ENCODE measurements at places on chromosomes 7 and 10.

- DNase-seq, result no peak
These were observed 160.0 kb downstream of the HDAC9 start for GRCh38 chr7:18655506-18655905.

- no peak for DNase-seq
These were observed 581.7 kb upstream of the TEX47 start for GRCh38 chr7:89377219-89377618.

DNA sequence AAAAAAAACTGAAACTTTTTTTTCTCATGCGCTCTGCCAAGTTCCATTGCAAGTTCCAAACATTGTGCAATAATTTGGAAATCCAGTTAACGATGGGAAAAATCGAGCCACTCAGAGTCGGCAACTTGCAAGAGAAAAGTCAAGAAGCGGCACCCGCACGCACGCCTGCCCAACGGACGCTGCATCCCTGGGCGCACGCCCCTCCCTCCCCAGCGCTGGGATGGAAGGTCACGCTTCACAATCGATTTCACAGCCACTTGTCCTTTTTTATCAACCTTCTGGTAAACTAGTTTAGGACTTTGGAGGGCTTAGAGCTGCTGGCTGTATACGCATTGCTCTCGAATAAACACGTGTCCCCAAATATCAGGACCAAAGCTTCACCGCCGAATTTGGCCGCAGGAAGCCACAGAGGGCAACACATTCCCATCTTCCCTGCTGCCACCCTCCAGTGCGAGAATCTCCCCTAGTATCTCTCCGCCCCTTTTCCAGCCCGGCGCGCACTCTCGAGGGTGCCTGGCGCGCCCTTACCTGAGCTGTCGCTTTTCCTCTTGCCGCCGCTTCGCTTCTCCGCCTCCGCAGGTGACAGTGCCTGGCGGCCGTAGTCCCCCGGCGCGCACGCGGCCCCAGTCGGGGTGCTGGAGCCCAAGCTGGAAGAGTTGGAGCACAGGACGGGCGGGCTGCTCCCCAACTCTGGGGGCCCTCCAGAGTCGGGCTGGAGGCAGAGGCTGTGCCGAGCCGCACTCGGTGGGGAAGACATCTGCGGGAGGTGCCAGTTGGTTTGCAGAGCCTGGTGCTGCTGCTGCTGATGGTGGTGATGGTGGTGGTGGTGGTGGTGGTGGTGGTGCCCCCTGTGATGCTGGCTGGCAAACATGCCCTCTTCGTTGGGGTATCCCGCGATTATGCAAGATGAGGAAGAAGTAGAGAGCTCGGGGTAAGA is 857 bp downstream of the MEOX2 start:
- DNase-seq, result peak; percentile 27

DNA sequence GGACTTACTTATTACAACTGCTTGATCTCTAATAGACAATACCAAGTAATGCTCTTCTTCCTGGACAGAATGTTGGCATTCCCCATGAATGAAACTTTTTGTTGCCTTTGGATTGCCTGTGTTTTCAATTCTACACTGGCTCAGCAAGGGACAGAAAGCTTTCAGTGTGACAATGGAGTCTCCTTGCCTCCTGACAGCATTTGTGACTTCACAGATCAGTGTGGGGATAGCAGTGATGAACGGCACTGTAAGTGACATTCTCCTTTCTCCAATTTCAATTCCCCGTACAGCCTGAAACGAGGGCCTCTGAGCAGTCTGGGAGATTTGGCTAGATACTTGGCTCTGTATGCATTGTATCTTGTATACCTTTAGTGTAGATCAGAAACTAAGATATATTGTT is 290 bp downstream of the MALRD1 start:
- DNase-seq, result peak; percentile 19

DNA sequence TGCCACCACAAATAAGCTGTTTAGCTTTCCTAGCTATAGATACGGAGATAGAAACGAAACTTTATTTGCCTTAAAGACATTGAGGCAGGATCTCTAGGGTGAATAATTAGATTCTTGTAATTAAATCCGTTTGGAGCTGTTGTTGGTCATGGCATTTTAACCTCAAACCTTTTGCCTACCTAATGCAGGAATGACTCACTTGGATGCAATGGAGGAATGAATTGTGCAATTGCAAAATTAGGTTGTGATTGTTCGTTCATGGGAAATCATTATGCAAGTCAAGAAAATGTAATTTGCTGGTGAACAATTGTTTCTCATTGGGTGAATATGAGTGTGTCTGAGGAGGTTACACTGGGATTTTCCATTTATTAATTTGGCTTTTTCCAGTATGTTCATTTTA is 703.5 kb downstream of the GATA3 start:
- DNase-seq, result no peak

- no peak for DNase-seq
These were observed 17.4 kb downstream of the IRF5 start for GRCh38 chr7:128954830-128955802.

DNA sequence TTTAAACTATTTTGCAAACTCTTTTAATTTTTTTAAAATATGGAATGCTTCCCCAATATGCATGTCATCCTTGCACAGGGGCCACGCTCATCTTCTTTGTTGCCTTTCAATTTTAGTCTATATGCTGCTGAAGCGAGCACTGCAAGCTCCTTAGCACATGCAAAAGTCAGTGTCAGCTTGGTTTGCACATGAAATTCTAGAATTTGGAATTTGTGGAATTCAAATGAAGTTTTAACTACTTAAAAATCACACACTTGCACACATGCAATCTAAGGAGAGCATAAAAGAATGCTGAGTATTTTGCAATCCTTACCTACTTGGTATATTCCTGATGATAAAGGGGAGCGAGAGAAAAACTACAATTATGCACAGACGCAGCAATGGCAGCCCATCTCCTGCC is 78.3 kb upstream of the ATP6V0A4 start:
- no peak for DNase-seq

DNA sequence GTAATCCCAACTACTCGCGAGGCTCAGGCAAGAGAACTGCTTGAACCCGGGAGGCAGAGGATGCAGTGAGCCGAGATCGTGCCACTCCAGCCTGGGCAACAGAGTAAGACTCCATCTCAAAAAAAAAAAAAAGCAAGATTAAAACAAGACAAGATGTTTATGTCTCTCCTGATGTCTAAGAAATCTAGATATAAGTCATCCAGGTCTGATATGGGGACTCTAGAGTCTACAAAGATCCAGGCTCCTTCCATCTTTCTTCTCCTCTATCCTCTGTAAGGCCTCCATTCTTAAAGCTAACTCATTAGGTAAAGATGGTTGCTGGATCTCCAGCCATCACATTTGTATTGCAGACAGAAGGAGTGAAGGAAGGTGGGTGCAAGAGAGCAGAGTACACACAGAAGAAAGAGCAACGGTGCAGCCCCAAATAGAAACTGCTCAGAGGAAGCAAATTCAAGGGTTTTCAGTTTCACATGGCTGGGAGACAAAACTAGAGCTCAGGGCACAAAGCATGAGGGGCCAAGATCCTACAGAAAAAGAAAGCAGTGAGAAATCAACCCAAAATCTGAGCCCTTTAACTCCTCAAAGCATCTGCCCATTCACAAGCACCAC is 57.6 kb downstream of the USP6NL start:
- DNase-seq, result no peak

DNA sequence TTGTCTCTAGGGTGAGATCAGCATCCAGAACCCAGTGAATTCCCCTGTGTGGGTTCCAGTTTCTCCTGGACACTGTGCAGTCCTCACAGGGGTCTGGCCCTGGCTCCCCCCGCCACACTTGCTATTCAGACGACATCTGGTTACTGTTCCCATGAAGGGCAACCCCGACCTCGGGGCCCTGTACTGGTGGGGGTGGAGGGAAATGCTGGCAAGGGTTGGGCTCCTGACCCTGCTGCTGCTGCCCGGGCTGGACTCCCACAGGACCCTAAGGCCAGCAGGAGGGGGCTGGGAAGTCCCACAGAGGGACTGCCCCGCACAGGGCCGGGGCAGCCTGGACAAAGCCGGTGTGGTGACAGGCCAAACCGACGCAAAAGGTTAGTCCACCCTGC is 768 bp upstream of the CPA1 start:
- no peak for DNase-seq

DNA sequence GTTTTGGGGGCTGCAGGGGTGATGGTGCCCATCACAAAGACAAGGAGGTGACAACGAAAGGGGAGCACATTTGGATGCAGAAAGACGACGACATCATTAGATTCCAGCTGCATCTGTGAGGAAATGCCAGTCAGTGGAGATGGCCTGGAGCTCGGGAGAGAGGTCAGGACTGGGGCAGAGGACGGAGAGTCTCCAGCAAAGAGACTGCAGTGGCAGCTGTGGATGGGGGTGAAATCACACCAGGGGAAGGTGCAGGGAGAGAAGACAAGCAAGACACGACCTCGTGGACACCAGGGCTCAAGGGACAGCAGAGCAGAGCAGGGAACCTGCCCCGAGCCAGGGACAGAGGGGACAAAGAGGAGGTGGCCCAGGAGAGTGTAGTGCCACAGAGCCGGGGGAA is 203.4 kb downstream of the PRPF18 start:
- DNase-seq, result no peak

- DNase-seq, result no peak
These were observed 67.2 kb downstream of the THNSL1 start for GRCh38 chr10:25083546-25084111.

- DNase-seq, result no peak
These were observed 646 bp downstream of the SERPINE1 start for GRCh38 chr7:101127460-101128039.

- no peak for DNase-seq
These were observed 424.0 kb downstream of the EXOC4 start for GRCh38 chr7:133676805-133677370.

GRCh38 chr7:39950473-39951225 is 593 bp downstream of the CDK13 start:
- DNase-seq, result peak; percentile 32

DNA sequence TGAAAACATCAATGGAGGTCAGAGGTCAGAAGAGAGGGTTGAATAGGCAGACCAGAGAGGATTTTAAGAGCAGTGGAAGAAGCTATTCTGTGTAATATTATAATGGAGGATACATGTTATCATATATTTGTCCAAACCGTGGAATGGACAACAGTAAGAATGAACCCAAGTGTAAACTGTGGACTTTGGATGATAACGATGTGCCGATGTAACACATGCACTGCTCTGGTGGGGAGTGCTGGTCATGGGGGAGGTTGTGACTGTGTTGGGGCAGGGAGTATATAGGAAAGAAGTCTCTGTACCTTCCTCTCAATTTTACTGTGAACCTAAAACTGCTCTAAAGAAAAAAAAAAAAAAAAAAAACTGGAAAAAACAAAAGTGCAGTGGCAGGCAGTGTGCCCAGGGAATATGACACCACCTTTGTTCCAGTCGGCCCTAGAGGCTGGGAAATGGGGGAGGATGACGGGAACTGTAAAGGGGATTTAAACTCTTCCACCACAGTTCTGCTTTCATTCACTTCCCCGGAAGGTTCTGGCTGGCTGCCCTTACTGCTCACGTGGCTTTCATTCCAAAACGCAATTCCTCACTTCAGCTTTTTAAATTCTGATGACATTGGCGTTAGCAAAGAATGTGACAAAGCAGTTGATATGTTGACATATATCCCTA is 113.7 kb upstream of the ANKRD1 start:
- peak; percentile 34 for DNase-seq

DNA sequence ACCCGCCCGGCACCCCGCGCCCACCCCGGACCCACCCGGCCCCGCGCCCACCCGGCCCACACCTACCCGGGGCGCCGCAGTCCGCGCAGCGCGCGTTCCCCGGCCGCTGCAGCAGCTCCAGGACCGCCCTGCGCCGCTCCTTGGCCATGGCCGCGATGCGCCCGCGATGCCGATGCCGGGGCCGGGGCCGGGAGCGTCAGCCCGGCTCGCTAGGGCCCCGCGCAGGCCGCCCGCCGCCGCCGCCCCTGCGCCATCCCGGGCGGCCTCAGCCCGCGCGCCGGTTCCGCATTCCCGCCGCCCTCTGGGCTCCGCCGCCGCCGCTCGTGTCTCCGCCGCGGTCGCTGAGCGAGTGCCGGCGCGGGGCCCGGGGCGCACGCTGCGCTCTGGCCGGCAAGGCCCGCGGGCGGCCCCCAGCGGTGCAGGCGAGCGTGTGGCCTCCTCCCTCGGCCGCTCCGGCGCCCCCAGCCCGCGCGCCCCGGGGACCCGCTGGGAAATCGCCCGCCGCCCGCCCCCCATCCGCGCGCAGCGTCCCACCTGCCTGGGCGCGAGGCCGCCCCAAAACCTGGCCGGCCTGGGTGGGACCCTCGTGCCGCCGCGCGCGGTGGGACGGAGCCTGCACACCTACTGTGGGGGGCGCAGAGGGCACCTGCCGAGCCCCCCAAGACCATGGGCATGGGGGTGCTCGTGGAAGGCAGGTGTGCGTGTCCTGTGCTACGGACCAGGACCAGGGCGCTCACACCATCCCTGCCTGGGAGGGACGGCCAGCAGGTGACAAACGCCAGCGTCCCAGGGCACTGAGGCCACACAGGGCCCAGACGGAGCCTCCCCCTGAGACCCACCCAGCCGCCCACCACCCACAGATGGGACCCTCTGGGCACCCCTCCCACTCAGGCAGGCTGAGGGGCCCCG is at the start of gene ADAP1:
Gene ADAP1 (minus strand): TSS at position 351 of the 909 bp plus-strand sequence. CDS start 203 bp downstream, at position 148.
- peak; percentile 51 for DNase-seq

DNA sequence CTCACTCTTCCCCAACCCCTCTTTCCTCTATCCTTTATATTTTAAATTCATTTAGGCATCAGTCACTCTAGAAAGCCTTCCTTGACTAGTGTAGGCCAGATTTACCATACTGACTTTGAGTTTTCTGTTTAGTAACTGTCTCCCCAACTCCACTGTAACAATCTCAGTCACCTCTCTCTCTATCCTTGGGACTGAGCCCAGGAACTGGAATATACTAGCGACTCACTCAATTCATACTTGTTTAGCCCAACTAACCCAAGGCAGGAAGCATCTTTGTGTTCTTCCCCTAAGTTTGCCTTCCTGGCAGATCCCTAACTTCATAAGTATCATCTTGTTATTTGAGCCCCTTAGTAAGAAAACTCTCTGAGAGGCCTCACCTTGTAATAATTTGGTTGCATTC is 19.1 kb downstream of the PLCE1 start:
- DNase-seq, result no peak

GRCh38 chr10:93841961-93842360 is 51.8 kb upstream of the SLC35G1 start:
- DNase-seq, result no peak

GRCh38 chr7:2006231-2006771 is 226.4 kb downstream of the MAD1L1 start:
- DNase-seq, result no peak

DNA sequence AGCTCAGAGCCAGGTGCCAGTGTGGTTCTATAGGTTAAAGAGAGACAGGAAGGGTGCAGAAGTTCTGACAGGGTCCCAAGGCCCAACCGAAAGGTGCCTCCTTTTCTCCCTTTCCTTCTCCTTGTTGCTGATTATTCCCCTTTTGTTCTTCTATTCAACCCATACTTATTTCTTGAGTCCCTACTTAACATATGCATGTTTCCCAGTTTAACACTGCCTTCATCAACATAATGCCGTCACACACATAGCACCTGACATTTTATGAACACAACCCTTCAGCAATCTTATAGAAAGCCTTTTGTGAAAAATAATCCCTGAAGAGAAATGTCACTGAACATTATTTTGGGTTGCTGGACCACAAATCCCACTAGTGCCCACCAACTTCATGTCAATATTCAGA is 39.1 kb downstream of the SORBS1 start:
- no peak for DNase-seq

GRCh38 chr7:106423821-106424475 is 139.2 kb upstream of the NAMPT start:
- no peak for DNase-seq
